ENCODE measurements at places on chromosomes 7 and 10. TPM values are rescaled to one million over a fixed set of nuclear protein-coding genes. Genes with fewer than 3 reads are reported as not detected.

CPN1 gene
- total RNA-seq, result 1.3 TPM

CYP2C18 gene
- 0.16 TPM for total RNA-seq

PAXIP1 gene
- 30.7 TPM for total RNA-seq

KLLN gene
- total RNA-seq, result 0.32 TPM

COL28A1 gene
- 1.1 TPM for total RNA-seq

MMD2 gene
- total RNA-seq, result not detected

TMEM273 gene
- total RNA-seq, result not detected

FBXO24 gene
- total RNA-seq, result 1.3 TPM

WASHC2A gene
- 51.3 TPM for total RNA-seq

CDK6 gene
- 45.1 TPM for total RNA-seq
